ENCODE measurements at places on chromosomes 1 and 21.

GRCh38 chr1:246072456-246072955 lies 434.6 kb downstream of the SMYD3 start:
- no peak for DNase-seq

GRCh38 chr1:208162903-208163302 lies 81.3 kb downstream of the PLXNA2 start:
- DNase-seq, result no peak

- DNase-seq, result peak; percentile 16
Observed at GRCh38 chr1:8217011-8217711, 100.8 kb upstream of the SLC45A1 start.

GRCh38 chr21:38077569-38077968 lies 161.3 kb upstream of the KCNJ6 start:
- no peak for DNase-seq

DNA sequence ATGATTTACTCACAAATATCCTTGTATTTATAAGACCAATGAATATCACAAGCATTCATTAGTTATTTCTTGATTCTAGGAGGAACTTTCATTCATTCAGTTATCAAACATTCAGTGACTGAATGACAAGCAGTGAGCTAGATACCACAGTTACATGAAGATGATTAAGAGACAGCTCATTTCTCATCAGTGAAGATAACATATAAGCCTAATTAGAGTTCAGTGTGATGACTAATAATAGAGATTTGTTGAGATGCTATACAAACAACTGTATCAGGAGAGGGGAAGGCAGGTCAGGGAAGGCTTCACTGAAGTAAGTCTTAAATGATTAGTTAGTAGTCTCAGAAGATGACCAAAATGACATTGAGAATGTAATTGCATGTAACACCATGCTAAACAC lies 14.6 kb upstream of the C1orf105 start:
- no peak for DNase-seq

DNA sequence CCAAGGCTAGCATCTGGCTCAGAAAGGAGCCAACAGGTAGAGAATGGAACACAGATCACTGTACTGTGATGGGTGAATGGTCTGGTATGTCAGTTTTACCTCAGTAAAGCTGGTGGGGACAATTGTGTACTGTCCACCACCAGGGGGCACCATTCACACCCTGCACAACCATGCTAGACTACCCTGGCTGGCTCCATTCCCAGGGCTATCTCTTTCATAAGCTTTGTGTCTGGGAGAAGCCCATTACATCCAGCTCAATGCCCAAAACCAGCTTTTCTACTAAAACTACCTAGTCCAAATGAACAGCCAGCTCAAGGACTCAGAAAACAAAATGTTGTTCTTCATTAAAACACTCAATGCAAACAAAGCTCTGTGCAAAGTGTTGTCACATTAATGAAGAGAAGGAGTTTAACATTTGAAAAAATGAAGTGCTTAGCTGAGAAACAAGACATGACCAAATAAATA lies 62.0 kb upstream of the RASAL2 start:
- peak; percentile 2 for DNase-seq

GRCh38 chr1:67580691-67581403 lies 104.2 kb upstream of the GADD45A start:
- DNase-seq, result no peak

DNA sequence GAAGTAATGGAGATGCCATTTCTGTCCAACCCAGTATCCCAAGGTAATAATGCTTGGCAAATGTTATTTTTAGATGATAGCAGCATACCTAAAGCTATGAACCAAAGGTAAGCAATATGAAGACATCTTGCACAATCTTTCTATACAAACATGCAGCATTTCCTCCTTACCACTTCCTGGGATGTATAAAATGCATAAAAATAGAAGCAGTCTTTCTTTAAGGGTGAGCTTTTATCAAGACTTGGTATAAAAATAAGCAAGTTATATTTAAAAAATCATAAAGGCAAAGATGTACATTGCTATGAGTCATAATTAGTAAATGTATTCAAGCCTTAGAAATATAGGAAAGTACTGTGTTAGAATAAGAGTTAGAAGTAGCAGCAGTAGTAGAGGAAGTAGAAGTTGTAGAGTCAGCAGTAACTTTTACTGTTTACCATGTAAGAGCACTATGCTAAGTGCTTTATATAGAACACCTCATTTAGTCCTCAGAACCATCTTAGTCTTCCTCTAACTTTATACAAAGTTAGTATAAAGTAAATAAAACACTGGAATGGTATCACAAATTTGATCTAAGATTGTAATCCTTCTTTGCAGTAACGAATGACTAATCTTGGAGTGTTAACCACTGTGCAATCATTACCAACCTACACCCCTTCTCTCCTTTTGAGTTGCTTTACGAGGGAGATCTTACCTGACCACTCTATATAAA lies 371.3 kb downstream of the VAV3 start:
- DNase-seq, result no peak

- no peak for DNase-seq
Observed at GRCh38 chr1:221117133-221117532, 237.9 kb downstream of the HLX start.

GRCh38 chr21:46157396-46157986 lies 2.1 kb upstream of the FTCD start:
- no peak for DNase-seq

DNA sequence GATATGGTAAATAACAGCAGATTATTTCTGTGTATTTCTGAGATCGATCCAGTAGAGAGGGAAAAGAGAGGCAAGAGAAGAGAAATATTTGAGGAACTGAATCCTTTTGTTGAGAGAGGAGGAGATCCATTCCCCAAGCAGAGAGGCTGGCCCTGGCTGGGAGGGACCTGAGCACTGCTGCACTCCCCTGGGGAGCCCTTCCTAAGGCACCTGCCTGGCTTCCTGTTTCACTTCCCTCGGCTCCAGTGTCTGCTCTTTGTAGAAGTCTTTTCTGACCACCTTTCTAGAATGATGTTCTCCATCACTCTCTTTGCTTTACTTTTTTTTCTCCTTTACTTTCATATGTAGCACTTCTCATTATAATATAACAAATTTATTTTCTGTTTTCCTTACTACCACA lies 42.3 kb upstream of the SLC6A9 start:
- no peak for DNase-seq

DNA sequence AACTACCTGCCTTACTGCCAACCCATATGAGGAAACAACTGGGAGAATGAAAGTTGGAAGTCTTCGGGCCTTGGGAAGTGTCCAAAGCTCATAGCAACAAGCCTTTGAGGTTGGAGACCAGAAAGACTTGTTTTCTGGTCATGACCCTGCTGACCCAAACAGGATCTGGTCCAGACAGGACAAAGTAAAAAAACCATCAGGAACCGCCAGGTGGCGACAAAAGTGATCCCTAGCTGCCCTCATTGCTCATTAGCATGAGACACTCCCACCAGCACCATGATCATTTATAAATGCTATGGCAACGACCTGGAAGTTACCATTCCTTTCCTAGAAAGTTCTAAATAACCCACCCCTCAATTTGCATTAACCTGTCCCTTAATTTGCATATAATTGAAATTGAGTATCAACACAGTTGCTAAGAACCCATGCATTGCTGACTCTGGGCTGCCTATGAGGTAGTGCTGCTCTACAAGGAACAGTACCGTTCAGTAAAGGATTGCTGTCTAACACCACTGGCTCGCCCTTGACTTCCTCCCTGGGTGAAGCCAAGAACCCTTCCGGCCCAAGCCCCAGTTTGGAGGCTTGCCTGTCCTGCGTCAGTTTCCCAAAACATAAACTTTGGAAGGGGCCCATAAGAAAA lies 89.0 kb downstream of the URB2 start:
- DNase-seq, result peak; percentile 36

DNA sequence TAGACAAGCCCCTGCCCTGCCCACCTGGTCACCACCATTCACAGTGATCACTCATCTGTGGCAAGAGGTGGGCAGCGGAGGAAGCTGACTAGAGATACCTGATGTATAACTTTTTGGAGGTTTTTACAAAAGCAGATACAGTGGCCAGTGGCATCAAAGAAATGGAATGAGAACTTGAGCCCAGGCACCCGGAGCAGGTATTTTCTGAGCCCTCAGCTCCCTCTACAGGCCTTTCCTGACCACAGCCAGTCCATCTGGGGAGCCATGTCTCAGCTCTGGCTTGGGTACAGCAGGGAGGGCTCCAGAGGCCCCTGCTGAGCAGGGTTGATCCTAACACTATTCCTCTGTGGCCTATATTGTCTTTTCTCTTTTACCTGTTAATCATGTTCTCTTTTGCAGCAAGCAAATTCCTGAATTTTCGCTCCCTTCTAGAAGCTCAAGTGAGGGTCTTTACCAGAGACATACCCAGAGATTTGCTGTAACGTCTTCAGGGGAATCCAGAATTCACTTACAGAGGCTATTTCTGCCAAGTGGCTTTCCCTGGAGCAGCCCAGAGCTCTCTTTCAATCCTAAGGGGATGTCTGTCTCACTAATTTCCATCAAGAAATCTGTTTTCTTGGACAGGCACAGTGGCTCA lies 27.3 kb downstream of the GPR157 start:
- no peak for DNase-seq

- DNase-seq, result no peak
Observed at GRCh38 chr1:10195570-10195969, 14.8 kb upstream of the KIF1B start.

Data from stimulated activated CD4-positive, alpha-beta T cell treated with anti-CD3 and anti-CD28 coated beads, Interleukin-12 subunit alpha, Interleukin-12 subunit beta, amount 100 ng/mL, for 4 hours (primary cell).